ENCODE measurements at places on chromosomes 11 and 22. TPM values are rescaled to one million over a fixed set of nuclear protein-coding genes. Genes with fewer than 3 reads are reported as not detected.

The EHF gene
- not detected for total RNA-seq

The GDPD4 gene
- total RNA-seq = not detected

The MUC6 gene
- total RNA-seq = not detected

The CENPM gene
- 118 TPM for total RNA-seq

The LRRC51 gene
- 14.9 TPM for total RNA-seq

The SMTNL1 gene
- total RNA-seq = not detected

The SLC15A3 gene
- not detected for total RNA-seq

The TYMP gene
- 118 TPM for total RNA-seq

The SESN3 gene
- 2.1 TPM for total RNA-seq

The TMX2 gene
- total RNA-seq = 92.7 TPM

The PLAAT3 gene
- total RNA-seq = 163 TPM

The LDHAL6A gene
- total RNA-seq = not detected

The JHY gene
- 2.3 TPM for total RNA-seq

The POU2AF2 gene
- total RNA-seq = not detected

The DGAT2 gene
- total RNA-seq = 0.17 TPM

The ST14 gene
- total RNA-seq = not detected

The YPEL1 gene
- total RNA-seq = 0.75 TPM

The CD248 gene
- total RNA-seq = not detected

The OR5B21 gene
- not detected for total RNA-seq

The APOA4 gene
- not detected for total RNA-seq

The FREY1 gene
- 1.3 TPM for total RNA-seq

The VPREB1 gene
- not detected for total RNA-seq

The CABP4 gene
- 1.6 TPM for total RNA-seq

The STK33 gene
- not detected for total RNA-seq

The GGTLC3 gene
- not detected for total RNA-seq

The ZNHIT2 gene
- 16.5 TPM for total RNA-seq

The SLC6A5 gene
- not detected for total RNA-seq

The PATE2 gene
- not detected for total RNA-seq

The DNAJB7 gene
- not detected for total RNA-seq

The NLRP6 gene
- total RNA-seq = not detected

The KCTD14 gene
- 10.0 TPM for total RNA-seq

The OR52E2 gene
- total RNA-seq = not detected

The NAV2 gene
- 6.9 TPM for total RNA-seq

The GRM5 gene
- total RNA-seq = 0.06 TPM

The C1QTNF4 gene
- total RNA-seq = not detected

The OSM gene
- not detected for total RNA-seq

The HORMAD2 gene
- total RNA-seq = not detected

The RCOR2 gene
- not detected for total RNA-seq

The BLID gene
- not detected for total RNA-seq

The APOBEC3H gene
- total RNA-seq = 2.0 TPM

The TCN1 gene
- 10.6 TPM for total RNA-seq

The GLYATL1 gene
- not detected for total RNA-seq

The GUCY1A2 gene
- total RNA-seq = not detected

The SYTL2 gene
- 12.9 TPM for total RNA-seq

The FGF19 gene
- total RNA-seq = not detected

The FAM111B gene
- total RNA-seq = 7.5 TPM

The C1QTNF6 gene
- total RNA-seq = 14.1 TPM

The DNHD1 gene
- total RNA-seq = 6.7 TPM

The CRYBB3 gene
- not detected for total RNA-seq

The RGL4 gene
- not detected for total RNA-seq

The GPR83 gene
- total RNA-seq = not detected

The MPPED2 gene
- total RNA-seq = not detected

The APOBEC3B gene
- total RNA-seq = 20.1 TPM

The DERL3 gene
- total RNA-seq = 8.9 TPM

The IFITM1 gene
- total RNA-seq = 10.3 TPM

The DKK3 gene
- 67.3 TPM for total RNA-seq
